ENCODE measurements at places on chromosomes 6 and 20.

- peak; percentile 24 for DNase-seq
Measured at GRCh38 chr6:10633216-10633615, 61.2 kb downstream of the C6orf52 start.

GRCh38 chr6:55980627-55981211 is 105.3 kb upstream of the BMP5 start:
- no peak for DNase-seq

GRCh38 chr6:37218511-37218910 is 39.1 kb upstream of the TBC1D22B start:
- DNase-seq = no peak

GRCh38 chr6:40550202-40551101 is 36.7 kb downstream of the LRFN2 start:
- DNase-seq = peak; percentile 19

DNA sequence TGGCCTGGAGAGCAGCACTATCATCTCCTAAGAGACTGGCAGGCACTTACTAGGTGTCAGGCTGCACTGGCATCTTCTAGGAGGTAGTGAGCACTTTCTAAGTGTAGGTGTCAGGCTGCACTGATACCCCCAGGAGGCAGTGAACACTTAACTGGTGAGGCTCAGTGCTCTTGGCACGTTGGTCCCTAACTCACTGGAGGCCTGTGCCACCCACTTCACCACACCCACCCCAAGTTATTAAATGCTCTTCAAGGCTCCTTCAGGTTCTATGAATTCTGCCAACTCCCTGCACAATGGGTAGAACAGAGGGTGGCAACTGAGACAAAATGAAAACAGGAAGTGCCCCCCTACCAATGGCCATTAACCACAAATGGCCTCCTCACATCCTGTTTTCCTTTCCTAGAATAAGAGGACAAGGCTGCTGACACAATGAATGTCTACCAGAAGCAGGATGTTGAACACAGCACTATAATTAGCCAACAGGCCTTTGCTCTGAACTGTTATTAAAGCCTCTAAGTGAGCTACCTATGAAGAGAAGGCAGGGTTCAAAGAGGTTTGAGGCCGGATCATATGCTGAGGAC is 29.4 kb downstream of the NCOA5 start:
- DNase-seq = no peak

DNA sequence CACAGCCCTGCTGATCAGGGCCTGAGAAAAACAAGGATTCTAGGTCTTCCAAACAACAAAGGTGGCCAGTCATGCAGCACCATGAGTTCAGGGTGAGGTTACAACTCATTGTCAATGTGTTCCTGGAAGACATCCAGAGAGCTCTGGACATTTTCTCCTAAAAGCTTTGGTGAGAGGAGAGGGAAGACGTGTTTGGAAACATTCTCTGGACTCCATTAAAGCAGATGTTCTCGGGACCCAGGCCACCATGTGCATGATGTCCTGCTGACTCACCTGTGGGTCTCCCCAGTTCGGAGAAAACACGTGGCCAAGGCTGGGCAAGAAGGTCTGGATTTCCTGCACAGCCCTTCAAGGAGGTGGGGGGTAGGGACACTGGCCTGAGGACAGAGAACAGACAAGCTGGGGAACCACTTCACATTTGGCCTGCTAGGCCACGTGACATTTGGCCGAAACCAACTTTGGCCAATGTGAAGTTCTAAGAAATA is 61.6 kb downstream of the KCNB1 start:
- no peak for DNase-seq

- DNase-seq = no peak
Measured at GRCh38 chr20:17377231-17377630, 150.4 kb downstream of the PCSK2 start.

GRCh38 chr20:37193821-37194220 is 14.5 kb upstream of the MROH8 start:
- DNase-seq = no peak

DNA sequence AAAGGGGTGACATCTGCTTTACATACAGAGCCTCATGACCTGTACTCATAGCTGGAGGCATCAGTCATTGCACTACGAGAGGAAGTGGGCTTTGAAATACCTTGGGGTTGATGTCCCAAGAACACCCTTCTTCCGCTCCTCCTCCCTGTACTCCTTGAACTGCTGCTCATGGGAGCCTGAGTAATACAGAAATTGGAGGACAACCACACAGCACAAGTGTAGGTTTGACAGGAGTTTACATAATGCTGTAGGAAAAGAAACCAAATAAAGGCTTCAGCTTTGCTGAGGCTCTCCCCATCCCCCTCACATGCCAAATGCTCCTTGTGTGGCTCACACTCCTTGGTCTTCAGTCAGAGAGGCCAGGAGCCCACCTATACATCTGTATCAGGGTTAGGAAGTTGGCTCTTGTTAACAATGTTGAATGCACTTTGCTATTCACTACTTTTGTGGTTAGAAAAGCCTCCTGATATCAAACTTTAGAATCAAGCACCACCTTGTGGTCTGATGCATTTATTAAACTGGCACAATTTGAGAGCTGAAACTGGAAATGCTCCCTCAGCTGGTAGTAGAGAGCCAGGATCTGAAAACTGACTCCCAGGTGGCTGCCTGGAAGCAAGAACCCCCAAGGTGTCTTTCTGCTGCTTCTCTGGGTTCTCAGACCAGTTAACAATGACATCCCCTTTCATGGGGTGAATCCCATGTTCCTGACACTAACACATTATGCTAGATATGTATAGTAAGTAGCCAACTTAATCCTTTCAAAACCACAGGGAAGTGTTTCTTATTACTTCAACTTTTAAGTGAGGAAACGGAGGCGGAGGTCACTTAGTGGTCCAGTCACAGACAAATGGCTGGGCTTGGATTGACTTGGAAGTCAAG is 56.2 kb upstream of the EDN1 start:
- DNase-seq = peak; percentile 59

DNA sequence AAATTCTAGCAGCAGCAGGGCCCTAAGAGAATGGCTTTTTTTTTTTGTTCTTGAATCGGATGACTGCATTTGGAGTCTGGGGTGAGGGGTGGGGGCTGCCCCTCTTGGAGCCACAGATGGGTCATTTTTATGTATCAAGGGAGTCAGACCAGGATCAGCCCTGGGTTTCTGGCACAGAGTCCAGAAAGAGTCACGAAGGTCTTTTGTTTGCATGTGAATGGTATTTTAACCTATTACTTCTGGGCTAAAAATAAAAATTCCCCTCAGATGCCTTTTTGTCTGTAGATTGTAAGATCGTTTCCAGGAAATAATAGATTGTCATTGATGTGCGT is 72.5 kb downstream of the PHACTR3 start:
- no peak for DNase-seq

- DNase-seq = no peak
Measured at GRCh38 chr6:53830366-53830765, 35.6 kb downstream of the LRRC1 start.

DNA sequence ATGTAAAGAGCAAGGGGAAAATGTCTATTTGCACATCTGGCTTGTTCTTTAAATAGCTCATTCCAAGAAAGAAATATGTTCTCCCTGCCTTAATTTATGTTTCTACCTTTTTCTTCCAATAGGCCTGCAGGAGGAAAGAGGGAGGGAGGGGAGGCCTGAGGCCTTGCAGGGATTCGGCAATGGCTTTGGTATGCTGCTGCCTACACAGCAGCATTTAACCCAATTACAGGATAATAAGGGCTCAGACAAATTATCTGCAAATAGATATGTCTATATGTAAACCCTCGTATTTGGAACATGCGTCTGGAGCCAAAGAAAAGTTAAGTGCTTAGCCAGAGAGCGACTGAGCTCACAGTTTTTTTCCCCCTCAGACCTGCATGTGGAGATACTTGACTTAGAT is 277.2 kb downstream of the CDC5L start:
- no peak for DNase-seq
